ENCODE measurements at places on chromosomes 7 and 10. TPM values are rescaled to one million over a fixed set of nuclear protein-coding genes. Genes with fewer than 3 reads are reported as not detected.
A peak's percentile ranks its signal among the peaks of the same experiment; 100 is the strongest.

H2AZ2 gene
- 202 TPM for total RNA-seq

TMEM270 gene
- total RNA-seq: not detected

SCRN1 gene
- 81.0 TPM for total RNA-seq

C10orf88 gene
- 5.8 TPM for total RNA-seq

TEX36 gene
- total RNA-seq: not detected

MMRN2 gene
- 85.9 TPM for total RNA-seq

PPP1R3C gene
- 94.4 TPM for total RNA-seq

GNAI1 gene
- total RNA-seq: 84.3 TPM

ACSL5 gene
- 11.2 TPM for total RNA-seq

DNA sequence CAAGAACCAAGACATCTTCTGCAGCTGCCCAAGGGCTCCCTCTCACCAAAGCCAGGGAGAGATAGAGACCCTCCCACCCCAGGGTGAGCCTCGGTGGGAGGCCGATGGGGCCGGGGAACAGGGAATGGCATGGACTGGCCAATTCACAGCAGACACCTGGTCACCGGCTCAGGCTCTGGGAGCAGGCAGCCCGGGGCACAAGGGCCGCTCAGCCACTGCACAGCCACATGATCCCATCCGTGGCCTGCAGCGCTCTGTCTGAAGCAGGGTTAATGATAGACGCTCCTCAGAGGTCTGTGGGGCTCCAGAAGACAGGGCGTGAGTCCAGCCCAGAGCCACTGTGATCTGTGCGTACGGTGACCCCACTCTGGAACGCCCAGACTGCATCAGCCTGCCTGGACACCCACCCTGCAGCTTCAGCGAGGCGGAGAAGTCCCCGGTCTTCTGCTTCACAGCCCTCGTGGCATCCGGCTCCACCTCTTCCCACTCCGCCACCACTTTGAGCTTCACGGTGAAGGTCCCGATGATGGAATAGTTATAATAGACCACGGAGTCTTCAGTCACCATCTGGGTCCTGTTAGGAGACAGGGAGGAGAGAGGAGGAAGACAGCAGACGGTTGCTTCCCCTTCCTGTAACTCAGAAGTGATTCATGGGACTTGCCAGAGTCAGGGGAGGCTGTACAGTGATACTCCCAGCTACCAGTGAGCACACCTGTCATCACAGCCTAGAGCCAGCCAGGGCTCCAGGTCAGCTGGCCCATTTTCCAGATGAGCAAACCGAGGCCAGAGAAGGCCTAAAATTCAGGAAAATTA lies 14.0 kb downstream of the TMEM130 start:
- H3K36me3 ChIP-seq: no peaks in the 10 kb centered on the region
- no peak overlapping the region for H3K27ac ChIP-seq
- no peak overlapping the region for H3K4me3 ChIP-seq
- H3K27me3 ChIP-seq: no peaks in the 10 kb centered on the region

DNA sequence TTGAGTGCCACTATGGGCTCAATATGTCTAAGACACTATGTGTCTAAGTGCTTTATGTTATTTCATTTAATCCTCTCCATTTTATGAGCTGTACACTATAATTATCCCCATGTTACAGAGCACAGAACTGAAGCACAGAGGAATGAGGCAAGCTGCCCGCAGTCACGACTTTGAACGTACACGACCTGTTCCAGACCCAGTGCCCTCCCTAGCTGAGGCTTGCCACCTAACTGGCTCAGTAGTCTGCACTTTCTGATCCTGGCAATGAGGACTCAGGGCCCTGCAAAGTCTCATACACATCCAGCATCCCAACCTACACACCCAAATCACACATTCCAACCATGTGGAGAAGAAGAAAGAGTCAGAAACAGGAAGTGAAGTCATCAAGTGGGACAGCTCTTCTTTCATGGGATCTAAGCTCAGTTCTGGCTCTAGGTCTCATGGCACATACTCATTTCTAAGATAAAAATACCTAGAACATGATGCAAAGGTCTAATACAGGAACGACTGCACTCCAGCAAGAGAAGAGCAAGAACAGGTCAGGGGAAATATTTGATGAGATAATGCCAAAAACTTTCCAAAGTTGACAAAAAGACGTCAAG lies 42.4 kb upstream of the DDC start:
- H3K27me3 ChIP-seq: no peaks in the 10 kb centered on the region
- DNase-seq: no peak
- H3K27ac ChIP-seq: no peak overlapping the region
- peaks cover 83% of the 10 kb centered on the region for H3K36me3 ChIP-seq
- no peak overlapping the region for H3K4me3 ChIP-seq
- H3K4me1 ChIP-seq: no peaks in the 10 kb centered on the region

- H3K27ac ChIP-seq: no peak overlapping the region
- peaks cover 41% of the 10 kb centered on the region for H3K4me1 ChIP-seq
- DNase-seq: no peak
- H3K27me3 ChIP-seq: no peaks in the 10 kb centered on the region
- H3K36me3 ChIP-seq: no peaks in the 10 kb centered on the region
Measured at GRCh38 chr10:131923038-131923756, 22.4 kb downstream of the PPP2R2D start.

DNA sequence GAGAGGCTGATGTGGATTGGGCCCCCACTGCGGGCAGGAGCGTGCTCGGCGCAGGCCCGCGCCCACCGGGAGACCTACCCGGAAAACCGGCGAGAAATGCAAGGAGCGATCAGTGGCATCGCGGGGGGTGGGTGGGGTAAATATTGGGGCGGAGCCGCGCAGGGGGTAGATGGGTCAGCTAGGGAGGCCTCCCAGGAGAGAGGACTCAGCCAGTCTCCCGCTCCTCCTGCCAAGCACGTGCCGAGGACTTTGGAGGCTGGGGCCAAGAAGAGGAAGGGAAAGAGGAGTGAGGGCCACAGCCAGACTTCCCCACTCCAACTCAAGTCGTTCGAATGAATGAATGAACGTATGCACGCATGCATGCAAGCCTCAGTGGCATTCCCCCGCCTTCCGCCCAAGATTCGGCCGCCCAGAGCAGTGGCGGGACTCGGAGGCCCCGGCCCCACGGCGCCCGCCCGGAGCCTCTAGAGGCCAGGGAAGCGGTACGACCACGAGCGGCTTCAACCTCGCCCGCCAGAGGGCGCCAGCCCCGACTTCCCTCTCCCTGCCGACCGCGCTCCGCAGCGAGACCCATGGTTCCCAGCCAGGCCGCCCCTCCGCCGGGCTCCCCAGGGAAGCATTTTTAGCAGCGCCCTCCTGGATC lies 3.6 kb downstream of the NPM3 start:
- H3K4me3 ChIP-seq: peak overlapping the region; percentile 51
- peaks cover 8% of the 10 kb centered on the region for H3K36me3 ChIP-seq
- no peak for DNase-seq

- H3K36me3 ChIP-seq: no peaks in the 10 kb centered on the region
- no peak overlapping the region for H3K27ac ChIP-seq
- H3K4me3 ChIP-seq: no peak overlapping the region
- DNase-seq: no peak
Measured at GRCh38 chr7:1865571-1866255, 195.6 kb downstream of the ELFN1 start.

DNA sequence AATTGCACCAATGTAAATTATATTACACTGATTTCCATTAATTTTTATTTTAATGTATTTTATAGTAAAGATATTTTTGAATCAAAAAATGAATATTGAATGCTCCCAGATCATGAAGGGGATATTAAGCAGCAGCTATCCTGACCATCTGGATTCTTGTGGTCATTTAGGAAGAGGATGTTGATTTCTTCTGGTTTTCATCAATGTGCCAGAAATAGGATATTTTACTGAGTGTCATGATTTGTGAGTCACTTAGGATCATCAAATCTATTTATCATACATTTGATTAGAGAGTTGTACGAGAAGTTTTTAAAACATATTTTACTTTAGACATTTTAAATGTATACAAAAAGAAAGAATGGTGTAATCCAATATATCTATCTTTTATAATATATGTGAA lies 366.3 kb upstream of the CHRM2 start:
- no peaks in the 10 kb centered on the region for H3K4me1 ChIP-seq
- no peak overlapping the region for H3K27ac ChIP-seq
- no peaks in the 10 kb centered on the region for H3K27me3 ChIP-seq
- DNase-seq: no peak
- H3K4me3 ChIP-seq: no peak overlapping the region
- H3K36me3 ChIP-seq: no peaks in the 10 kb centered on the region

DNA sequence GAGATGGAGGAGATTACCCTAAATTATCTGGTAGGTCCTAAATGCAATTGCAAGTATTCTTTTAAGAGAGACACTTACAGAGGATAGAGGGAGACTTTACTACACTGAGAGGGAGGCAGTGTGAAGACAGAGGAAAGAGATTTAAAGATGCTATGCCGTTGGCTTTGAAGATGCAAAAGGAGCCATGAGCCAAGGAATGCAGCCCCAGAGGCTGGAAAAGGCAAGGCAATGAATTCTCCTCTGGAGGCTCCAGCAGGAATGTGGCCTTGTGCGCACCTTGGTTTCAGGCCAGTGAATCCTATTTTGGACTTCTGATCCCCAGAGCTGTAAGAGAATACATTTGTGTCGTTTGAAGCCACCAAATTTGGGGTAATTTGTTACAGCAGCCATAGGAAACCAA lies 118.6 kb downstream of the PLXNA4 start:
- DNase-seq: no peak
- peaks cover 7% of the 10 kb centered on the region for H3K4me1 ChIP-seq
- H3K27ac ChIP-seq: no peak overlapping the region

All from esophagus muscularis mucosa (tissue), 4 donors.